CD4-positive, alpha-beta memory T cell (primary cell): ENCODE measurements at places on chromosomes 5 and 9. TPM values are rescaled to one million over a fixed set of nuclear protein-coding genes. Genes with fewer than 3 reads are reported as not detected.

MARCOL gene
- total RNA-seq = not detected

PCDHB8 gene
- total RNA-seq = not detected

PDE8B gene
- total RNA-seq = not detected

DNA sequence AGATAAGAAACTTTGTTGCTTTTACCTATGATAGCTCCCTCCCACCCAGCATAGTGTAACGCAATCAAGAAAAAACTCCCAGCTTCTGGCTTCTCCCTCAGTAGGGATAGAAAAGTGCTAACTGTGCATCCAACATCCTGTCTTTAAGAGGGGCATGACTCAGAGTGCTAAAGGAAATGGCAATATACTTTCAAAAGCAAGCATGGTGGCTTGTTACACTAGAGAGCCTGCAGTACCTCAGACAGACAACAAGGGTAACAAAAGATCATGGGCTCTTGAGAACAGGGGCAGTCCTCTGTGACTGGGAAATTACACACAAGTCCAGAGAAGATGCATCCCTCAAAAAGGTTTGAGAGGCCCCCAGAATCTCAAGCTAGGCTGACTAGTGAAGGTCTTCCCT is 37.8 kb downstream of the PRELID2 start:
- H3K36me3 ChIP-seq = no peaks in the 10 kb centered on the region
- no peak for DNase-seq

DNA sequence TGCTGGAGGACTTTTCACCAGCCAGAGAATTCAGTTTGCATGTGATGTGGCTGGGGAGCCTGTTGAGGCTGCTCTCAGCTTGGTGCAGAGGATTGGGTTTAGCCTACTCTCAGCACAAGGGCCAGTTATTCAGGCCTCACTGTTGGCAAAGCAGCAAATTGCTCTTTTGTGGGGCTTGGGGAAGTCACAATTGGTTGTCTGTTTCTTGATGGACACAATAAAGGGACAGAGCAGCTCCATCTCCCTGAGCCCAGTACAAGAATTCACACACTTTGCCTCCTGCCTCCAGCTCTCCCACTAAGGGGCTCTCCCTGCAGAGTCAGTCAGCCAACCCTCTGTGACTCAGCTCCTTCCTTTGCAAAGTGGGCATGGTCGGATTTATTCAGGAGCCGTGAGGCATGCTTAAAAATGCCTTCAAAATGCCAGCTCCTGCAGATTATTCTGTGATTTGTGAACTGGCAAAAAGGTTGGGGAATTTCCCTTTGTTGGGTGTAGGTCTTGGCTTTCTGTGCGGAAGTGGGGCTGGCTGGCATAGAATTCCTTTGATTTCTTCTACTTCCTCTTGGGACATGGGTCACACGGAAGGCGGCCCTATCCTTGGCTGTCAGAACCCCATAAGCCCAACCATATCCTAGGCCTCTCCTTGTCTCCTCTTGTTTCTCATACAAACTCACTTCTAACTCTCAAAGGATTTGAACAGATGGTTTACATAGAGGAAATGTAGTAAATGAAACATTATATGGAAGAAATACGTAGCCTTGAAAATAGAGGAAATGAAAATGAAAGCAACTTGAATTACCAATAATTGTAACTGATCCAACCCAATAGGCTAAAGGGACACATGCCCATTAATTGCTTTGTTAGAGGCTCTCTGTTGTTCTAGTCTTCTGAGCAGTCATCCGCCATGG is 118.7 kb upstream of the CD180 start:
- no peak overlapping the region for H3K4me3 ChIP-seq
- no peak for DNase-seq
- H3K27ac ChIP-seq = no peak overlapping the region
- no peaks in the 10 kb centered on the region for H3K4me1 ChIP-seq
- no peaks in the 10 kb centered on the region for H3K36me3 ChIP-seq
- no peaks in the 10 kb centered on the region for H3K27me3 ChIP-seq

DNA sequence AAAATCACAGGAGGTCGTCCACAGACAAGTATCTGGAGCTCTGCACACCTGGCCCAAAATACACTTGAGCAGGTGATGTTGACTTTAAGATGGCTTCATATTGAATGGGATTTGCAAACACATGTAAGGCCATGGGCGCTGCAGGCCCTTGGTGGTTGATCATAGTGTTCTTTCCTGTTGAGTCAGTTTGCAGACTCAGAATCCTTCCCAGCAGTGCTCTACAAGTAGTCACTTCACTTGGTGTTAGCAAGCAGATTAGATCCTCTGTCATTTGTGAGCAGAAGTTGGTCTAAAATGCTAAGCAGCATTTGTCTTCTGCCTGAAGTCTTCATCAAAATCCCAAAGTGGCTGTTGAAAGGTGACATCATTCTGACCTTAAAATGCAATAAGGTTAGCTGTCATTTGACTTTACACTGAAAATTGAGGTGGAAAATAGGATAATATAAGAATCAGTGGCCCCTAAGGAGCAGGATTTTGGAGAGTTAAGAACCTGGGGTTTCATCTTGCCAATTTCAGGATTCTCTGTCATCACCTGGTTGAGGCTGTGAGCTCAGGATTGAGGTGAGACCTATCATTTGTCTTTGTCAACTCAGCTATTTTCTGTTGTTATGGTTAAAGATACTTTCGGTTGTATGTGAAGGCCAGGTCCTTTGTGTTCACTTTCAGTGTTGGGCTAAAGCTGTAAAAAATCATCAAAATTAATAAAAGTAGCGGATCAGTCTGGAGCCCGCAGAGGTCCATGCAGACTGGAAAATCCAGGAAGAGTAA is 114.5 kb downstream of the LRRC70 start:
- H3K36me3 ChIP-seq = no peaks in the 10 kb centered on the region
- H3K27me3 ChIP-seq = no peaks in the 10 kb centered on the region
- H3K27ac ChIP-seq = no peak overlapping the region
- DNase-seq = no peak
- H3K4me1 ChIP-seq = peaks cover 10% of the 10 kb centered on the region
- H3K4me3 ChIP-seq = no peak overlapping the region

DNA sequence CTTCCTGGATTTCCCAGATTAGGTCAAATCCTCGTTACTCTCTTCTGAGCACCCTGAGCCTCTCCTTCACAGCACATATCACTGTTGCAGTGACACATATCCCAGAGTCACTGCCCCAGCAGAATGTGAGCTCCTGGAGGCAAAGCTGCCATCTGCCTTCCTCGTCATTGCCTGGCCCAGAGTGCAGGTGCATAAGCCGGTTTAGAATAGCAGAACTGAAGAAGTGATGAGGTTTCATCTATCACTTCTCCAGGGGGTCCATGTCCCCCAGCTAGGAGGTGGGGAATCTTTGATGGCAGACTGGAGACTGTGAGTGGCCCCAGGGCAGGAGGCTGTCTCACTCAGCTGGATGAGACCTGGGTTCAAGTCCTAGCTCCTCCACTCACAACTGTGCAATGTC is 25.8 kb downstream of the NIPAL4 start:
- no peak overlapping the region for H3K27ac ChIP-seq
- peaks cover 73% of the 10 kb centered on the region for H3K36me3 ChIP-seq
- no peak for DNase-seq
- H3K4me1 ChIP-seq = peaks cover 29% of the 10 kb centered on the region
- H3K4me3 ChIP-seq = no peak overlapping the region

DNA sequence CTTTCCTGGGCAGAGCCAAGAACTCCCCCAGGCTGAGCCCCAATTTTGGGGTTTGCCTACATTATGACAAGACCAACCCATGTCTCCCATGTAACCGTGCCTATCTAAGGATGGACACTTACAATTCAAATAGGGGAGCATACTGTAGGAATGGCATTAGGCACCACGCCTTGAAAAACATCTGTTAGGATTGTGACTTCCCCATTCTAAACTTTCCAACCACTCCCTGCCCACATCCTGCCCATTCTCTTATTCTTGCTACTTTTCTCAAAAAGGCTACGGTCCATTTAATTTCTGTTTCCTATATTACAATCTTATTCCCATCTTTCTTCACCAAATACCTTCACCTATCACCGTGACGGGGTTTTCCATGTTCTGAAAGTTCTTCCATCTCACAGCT is 99.2 kb downstream of the LPAR1 start:
- H3K27ac ChIP-seq = no peak overlapping the region
- no peaks in the 10 kb centered on the region for H3K4me1 ChIP-seq
- no peaks in the 10 kb centered on the region for H3K36me3 ChIP-seq
- H3K27me3 ChIP-seq = no peaks in the 10 kb centered on the region

DNA sequence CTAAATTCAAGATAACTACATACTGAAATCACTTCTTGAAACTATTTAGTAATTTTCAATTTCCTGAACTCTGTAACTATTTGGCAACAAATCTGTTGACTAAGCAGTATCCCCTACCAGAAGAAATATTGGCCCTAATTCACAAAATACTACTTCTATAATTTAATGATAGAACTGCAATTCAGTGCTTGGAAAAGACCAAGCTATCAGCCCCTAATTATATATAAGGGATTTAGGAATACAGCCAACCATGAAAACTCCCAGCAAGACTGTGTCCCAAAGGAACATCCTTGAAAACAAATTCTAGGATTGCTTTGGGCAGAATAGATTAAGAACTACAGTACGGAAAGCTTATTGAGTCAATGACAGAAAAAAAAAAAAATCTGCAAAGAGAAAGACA is 169.2 kb downstream of the RAB3C start:
- no peaks in the 10 kb centered on the region for H3K36me3 ChIP-seq
- H3K4me1 ChIP-seq = no peaks in the 10 kb centered on the region
- no peak overlapping the region for H3K4me3 ChIP-seq
- no peak overlapping the region for H3K27ac ChIP-seq
- no peaks in the 10 kb centered on the region for H3K27me3 ChIP-seq
- no peak for DNase-seq

GRCh38 chr9:78605041-78606000 is 308.4 kb downstream of the PSAT1 start:
- H3K4me1 ChIP-seq = no peaks in the 10 kb centered on the region
- H3K36me3 ChIP-seq = no peaks in the 10 kb centered on the region
- H3K27me3 ChIP-seq = no peaks in the 10 kb centered on the region
- H3K27ac ChIP-seq = no peak overlapping the region
- no peak overlapping the region for H3K4me3 ChIP-seq
- no peak for DNase-seq

DNA sequence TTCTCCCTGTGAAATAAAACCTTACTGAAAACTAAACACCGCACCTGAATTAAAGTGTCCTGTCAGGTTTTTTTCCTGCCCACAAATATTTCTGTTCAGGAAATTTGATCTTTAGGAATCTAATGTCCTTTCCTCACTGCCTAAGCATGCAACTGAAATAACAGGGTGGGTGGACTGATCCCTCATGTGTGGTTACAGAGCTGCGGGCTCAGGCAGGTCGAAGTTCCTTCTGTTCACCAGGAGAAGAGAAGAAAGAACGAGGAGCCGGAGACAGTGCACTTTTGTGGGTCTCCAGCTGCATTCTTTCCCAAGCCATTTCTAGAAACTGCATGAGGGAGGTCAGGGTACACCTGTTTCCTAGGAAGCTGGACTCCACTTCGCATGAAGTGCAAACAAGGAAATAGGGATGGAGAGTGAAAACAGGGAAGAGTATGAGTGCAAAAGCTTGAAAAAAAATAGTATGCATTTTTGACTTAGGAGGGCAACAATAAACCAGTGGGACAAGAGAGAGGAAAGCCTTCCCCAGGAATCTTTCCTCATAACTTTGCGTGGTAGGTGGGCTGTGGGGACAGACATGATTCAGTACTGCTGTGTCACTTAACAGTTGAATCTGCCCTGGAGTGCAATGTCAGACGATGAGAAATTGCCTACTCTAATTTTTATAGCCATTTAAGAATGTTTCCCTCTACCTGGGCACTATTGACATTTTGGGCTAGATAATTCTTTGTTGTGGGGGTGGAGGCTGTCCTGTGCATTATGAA is 60.3 kb downstream of the GCNT1 start:
- H3K4me3 ChIP-seq = no peak overlapping the region
- no peaks in the 10 kb centered on the region for H3K4me1 ChIP-seq
- H3K27me3 ChIP-seq = no peaks in the 10 kb centered on the region
- DNase-seq = no peak

GRCh38 chr5:19044931-19045695 is 942.9 kb downstream of the CDH18 start:
- H3K27me3 ChIP-seq = no peaks in the 10 kb centered on the region
- DNase-seq = no peak
- no peak overlapping the region for H3K27ac ChIP-seq
- no peak overlapping the region for H3K4me3 ChIP-seq
- H3K4me1 ChIP-seq = no peaks in the 10 kb centered on the region

GRCh38 chr5:135266303-135266635 is 132.8 kb downstream of the MACROH2A1 start:
- H3K4me3 ChIP-seq = no peak overlapping the region
- no peak for DNase-seq
- H3K36me3 ChIP-seq = no peaks in the 10 kb centered on the region
- no peak overlapping the region for H3K27ac ChIP-seq
- H3K4me1 ChIP-seq = no peaks in the 10 kb centered on the region
